Endothelial cell of umbilical vein (primary cell): ENCODE measurements at places on chromosomes 2 and 18. TPM values are rescaled to one million over a fixed set of nuclear protein-coding genes. Genes with fewer than 3 reads are reported as not detected.

NEU4 gene
- total RNA-seq = not detected in 2 replicates

IL1F10 gene
- total RNA-seq = not detected in 2 replicates

DSC3 gene
- 0.18 and 0.23 TPM in 2 replicates for total RNA-seq

ACSL3 gene
- total RNA-seq = 139 and 142 TPM in 2 replicates

GIGYF2 gene
- total RNA-seq = 54.2 and 56.4 TPM in 2 replicates

DHRS9 gene
- 0.32 TPM in 1 of 2 replicates, not detected in the other for total RNA-seq

HK2 gene
- total RNA-seq = 11.0 and 13.0 TPM in 2 replicates

GRCh38 chr18:78896111-78896905 is 83.3 kb upstream of the SALL3 start:
- no peaks in the 10 kb centered on the region for H3K4me1 ChIP-seq
- H3K36me3 ChIP-seq = no peaks in the 10 kb centered on the region
- H3K27me3 ChIP-seq = no peaks in the 10 kb centered on the region

DNA sequence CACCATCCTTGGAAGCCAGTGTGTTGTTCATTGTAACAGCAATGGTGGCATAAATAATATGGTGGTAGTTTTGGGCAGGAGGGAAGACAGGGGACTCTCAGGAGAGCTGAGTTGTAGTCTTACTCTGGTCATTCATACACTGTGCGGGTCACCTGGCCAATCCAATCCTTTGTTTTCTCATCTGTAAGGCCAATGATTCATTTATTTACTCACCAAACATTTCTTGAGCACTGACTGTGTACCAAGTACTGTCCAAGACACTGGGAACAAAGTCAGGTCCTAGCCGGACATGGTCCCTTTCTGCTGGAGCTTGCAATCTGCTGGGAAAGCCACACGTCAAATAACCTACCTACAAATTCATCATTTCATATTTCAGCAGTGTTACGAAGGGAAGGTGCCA is 302.7 kb downstream of the CYP26B1 start:
- no peaks in the 10 kb centered on the region for H3K27me3 ChIP-seq
- H3K36me3 ChIP-seq = no peaks in the 10 kb centered on the region
- H3K4me3 ChIP-seq = no peak overlapping the region
- no peak for DNase-seq
- peaks cover 17% of the 10 kb centered on the region for H3K4me1 ChIP-seq

DNA sequence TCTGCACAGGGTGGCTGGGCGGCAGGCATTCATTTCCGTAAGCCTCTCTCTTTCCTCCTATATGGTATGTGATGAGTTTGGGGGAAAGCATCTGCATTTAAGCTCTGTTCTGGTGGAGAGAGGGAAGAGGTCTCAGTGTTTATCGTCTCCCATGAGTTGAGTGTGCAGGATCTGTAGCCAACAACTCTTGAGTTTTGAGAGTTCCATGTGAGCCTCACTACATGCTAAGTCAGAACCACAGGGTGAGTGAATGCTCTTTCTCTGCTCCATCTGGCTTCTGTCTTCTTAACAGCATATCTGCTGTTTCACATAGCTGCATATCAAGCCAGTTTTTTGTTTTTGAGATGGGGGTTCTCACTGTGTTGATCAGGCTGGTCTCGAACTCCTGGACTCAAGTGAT is 22.7 kb downstream of the RAB31 start:
- H3K4me3 ChIP-seq = no peak overlapping the region
- H3K4me1 ChIP-seq = peaks cover 4% of the 10 kb centered on the region
- no peak for DNase-seq
- H3K36me3 ChIP-seq = peaks cover 3% of the 10 kb centered on the region

DNA sequence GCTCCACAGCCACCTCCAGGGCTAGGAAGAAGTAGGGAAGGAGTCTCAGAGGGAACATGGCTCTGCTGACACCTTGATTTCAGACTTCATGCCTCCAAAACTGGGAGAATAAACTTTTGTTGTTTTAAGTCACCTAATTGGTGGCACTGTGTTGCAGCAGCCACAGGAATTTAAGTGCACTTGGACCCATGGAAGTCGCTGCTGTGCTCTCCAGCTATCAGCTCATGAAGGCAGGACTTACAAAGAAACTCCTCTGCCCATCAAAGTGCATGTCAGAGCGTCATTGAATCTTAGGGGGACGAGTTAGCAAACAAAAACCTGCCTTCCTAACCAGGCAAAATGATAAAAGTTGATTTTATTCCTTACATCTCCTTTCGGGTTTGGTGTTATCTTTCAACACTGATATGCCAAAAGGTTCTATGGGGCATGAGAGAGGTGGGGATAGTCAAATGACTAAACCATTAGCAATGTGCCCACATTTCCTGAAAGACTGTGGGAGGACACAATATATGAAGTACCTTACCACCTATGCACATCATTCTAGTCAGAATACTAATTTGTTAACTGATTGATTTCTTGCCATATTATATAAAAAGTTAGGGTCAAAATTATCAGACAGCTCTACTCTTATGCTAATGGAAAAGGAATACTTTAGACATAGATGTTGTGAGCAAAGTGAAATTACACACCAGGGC is 235.8 kb upstream of the TNP1 start:
- DNase-seq = no peak
- no peak overlapping the region for H3K27ac ChIP-seq
- H3K4me3 ChIP-seq = no peak overlapping the region
- no peaks in the 10 kb centered on the region for H3K4me1 ChIP-seq
- H3K27me3 ChIP-seq = no peaks in the 10 kb centered on the region

- H3K27ac ChIP-seq = no peak overlapping the region
- H3K36me3 ChIP-seq = no peaks in the 10 kb centered on the region
- no peak for DNase-seq
- H3K4me1 ChIP-seq = no peaks in the 10 kb centered on the region
- no peak overlapping the region for H3K4me3 ChIP-seq
- peaks cover 7% of the 10 kb centered on the region for H3K27me3 ChIP-seq
Measured at GRCh38 chr18:37535968-37536367, 29.6 kb downstream of the CELF4 start.

- H3K36me3 ChIP-seq = no peaks in the 10 kb centered on the region
- DNase-seq = no peak
- no peak overlapping the region for H3K27ac ChIP-seq
- peaks cover 3% of the 10 kb centered on the region for H3K27me3 ChIP-seq
- H3K4me3 ChIP-seq = no peak overlapping the region
Measured at GRCh38 chr2:117801826-117802225, 12.7 kb upstream of the DDX18 start.

GRCh38 chr2:75102011-75102410 is 97.3 kb downstream of the TACR1 start:
- no peaks in the 10 kb centered on the region for H3K27me3 ChIP-seq
- no peak for DNase-seq

DNA sequence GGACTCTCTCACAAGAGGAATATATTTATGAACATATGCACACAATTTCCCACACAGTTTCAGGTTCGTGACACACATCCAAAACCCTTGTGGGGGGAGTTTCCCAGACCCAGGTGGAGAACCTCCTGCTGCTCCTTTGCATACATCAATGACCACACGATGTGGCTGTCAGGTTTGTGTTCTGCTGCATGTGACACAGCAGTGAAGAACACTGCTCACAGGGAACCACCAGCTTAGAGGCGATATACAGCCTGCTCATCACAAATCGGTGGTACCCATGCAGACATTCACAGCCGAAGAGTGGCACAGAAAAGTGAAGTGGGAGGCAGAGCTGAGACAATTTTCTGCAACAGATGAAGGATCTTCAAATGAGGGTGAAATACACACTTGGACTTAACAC is 175.6 kb upstream of the ZFP36L2 start:
- no peaks in the 10 kb centered on the region for H3K36me3 ChIP-seq
- H3K27me3 ChIP-seq = no peaks in the 10 kb centered on the region
- H3K27ac ChIP-seq = no peak overlapping the region
- no peaks in the 10 kb centered on the region for H3K4me1 ChIP-seq
- DNase-seq = no peak
- no peak overlapping the region for H3K4me3 ChIP-seq

DNA sequence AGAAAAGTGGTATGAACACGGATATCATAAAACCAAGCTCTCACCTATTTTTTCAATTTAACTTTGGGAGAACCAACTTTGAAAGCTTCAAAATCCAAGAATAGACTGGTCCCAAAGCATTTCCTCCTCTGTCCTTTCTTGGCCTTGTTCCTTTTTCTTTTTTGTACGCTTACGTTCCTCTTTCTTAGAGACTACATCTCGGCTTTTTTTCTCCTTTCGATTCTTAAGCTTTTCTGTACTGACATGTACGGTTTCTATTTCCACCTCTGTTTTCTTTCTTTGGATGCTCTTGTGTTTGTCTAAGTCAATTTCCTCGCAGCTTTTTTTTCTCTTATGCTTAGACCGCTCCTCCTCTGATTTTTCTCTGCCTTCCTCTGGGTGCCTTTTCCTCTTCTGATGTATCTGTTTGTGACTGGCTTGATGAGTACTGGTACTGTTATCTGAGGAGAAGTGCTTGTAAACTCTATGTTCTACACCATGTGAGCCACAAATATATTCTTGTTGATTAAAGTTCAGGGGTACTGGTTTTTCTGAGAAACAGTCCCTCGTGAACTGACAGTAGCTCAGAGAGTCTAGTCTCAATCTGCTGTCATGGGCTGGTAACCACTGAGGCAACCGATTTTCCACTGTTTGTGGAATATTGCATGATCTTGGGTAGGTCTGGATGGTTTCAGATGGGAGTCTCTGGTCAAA is 11.5 kb upstream of the RNU2-63P start:
- H3K4me1 ChIP-seq = no peaks in the 10 kb centered on the region
- DNase-seq = no peak
- H3K27ac ChIP-seq = no peak overlapping the region
- H3K27me3 ChIP-seq = no peaks in the 10 kb centered on the region
